CD4-positive, alpha-beta memory T cell (primary cell): ENCODE measurements at places on chromosomes 6 and 20. TPM values are rescaled to one million over a fixed set of nuclear protein-coding genes. Genes with fewer than 3 reads are reported as not detected.

DNA sequence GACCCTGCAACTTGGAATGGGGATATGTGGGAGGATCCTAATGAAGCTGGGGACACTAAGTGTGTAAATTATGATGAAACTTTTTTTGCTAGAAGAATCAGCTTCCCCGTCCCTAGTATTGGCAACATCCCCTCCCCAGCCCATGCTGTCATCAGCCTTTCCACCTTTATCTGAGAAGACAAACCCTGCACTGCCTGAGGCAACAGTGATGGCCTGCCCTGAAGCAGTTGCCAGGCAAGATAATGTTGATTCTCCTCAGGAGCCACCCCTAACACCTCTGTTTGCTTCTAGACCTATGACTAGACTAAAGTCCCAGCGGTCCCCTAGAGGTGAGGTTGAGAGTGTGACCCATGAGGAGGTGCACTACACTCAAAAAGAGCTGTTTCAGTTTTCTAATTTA, 27.1 kb downstream of the MICA start:
- peak; percentile 18 for DNase-seq

- DNase-seq = no peak
These were observed 240.9 kb upstream of the BTBD3 start for GRCh38 chr20:11676630-11677287.

ZBTB46 gene
- 0.87 TPM for total RNA-seq

ECT2L gene
- not detected for total RNA-seq

ANKRD66 gene
- not detected for total RNA-seq

PSORS1C2 gene
- total RNA-seq = not detected

- no peak for DNase-seq
These were observed 163.8 kb downstream of the MMUT start for GRCh38 chr6:49299279-49299678.

- DNase-seq = no peak
These were observed 100.8 kb upstream of the SLC35B3 start for GRCh38 chr6:8536122-8536521.

PTK7 gene
- 0.42 TPM for total RNA-seq

DNA sequence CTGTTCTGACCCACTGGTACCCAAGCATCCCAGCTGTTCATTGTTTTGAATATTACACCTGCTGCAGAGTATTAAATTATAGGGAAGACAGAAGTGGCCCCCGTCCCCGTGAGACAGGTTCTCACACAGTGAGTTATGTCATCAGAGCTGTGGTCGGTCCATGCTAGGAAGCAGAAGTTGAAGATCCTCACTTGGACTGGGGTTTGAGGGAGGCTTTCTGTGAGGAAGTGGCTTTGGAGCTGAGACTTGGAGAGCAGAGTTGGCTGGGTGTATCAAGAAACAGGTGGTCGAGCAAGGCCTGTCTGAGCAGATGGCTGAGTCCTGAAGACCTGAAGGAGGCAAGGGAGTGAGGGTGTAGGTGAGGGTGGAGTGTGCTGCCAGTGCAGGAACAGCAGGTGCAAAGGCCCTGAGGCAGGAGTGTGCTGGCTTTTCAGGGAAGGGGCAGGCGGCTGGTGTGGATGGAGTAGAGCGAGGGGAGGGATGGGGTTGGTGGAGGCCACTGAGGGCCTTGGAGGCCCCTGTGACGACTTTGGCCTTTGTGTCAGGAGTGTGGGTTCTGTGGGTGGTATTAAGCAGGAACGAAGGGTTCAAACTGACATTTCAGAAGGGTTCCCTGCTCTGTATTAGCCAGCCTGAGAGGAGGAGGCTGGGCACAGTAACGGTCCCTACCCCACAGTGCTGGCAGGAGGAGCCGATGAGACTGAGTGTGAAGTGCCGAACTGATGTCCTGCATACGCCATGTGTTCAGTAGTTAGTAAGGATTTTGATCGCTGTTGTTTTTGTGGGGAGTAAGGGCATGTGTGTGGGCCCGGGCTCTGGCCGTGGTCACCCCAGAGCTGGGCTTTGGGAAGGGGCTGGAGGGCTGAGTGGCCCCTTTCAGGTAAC, 11.8 kb downstream of the SRC start:
- DNase-seq = no peak

- no peak for DNase-seq
These were observed 4.4 kb downstream of the GZF1 start for GRCh38 chr20:23366384-23366783.

DNA sequence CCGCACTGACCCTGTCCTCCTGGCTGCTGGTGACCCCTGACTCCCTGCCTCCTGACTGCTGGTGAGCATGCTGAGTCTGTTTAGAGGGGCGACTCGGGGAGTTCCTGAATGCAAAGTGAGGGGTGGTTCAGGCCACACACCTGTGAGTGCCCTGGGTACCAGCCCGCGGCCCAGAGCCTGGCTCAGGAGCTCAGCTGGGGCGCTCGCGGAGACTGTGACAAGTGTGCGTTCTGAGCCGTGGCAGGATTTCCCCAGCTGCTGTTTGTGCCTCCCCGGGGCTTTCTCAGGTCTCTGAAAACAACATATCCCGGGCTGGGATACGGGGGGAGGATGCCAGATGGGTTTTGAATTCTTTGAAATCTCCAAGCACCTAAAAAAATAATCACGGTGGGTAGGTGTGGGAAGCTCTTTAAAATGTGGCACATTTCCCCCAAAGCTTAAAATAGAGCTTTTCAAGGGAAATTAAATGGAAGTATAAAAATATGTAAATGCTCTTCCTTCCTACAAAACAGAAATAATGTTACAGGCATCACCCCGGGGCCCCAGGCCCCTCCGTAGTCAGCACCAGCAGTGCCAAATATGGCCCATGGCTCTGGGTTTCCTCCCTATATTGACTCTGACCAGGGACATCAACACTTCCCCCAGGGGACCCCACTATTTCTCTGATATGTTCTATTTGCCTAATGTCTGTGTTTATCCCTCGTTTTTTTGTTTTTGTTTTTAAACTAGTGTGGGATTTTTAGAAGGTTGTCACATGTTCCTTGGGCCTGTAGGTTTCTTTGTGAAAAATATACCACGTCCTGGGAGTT, 49.9 kb upstream of the TAGAP start:
- DNase-seq = peak; percentile 64

HLA-DMB gene
- total RNA-seq = 8.1 TPM

DNA sequence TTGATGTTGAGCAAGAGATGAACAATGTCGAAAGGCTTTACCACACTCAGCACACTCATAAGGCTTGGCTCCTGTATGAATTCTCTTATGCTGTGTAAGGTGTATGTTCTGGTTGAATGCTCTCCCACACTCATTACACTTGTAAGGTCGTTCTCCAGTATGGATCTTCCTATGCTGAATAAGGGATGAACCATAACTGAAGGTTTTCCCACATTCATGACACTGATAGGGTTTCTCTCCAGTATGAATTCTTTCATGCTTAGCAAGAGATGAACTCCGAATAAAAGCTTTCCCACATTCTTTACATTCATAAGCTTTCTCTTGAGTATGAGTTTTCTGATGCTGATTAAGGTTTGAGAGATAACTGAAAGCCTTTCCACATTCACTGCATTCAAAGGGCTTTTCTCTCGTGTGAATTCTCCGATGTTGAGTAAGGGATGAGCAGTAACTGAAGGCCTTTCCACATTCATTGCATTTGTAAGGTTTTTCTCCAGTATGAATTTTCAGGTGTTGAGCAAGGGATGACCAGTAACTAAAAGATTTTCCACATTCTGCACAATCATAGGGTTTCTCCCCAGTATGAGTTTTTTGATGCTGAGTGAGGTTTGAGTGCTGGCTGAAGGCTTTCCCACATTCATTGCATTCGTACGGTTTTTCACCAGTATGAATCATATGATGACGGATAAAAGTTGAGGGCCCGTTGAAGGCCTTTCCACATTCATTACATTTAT, 21.1 kb downstream of the ZNF184 start:
- no peak for DNase-seq

SIRPB2 gene
- total RNA-seq = not detected

HLA-DPA1 gene
- total RNA-seq = 18.2 TPM

- no peak for DNase-seq
These were observed 18.3 kb upstream of the TRAM2 start for GRCh38 chr6:52595000-52595795.

BHLHE23 gene
- not detected for total RNA-seq

- DNase-seq = no peak
These were observed at the start of gene AFDN for GRCh38 chr6:167826896-167827582. Gene AFDN, plus strand, starts transcription at chr6:167826911. Its CDS starts 222 bp downstream, at chr6:167827133.

- DNase-seq = no peak
These were observed 538.4 kb downstream of the HACE1 start for GRCh38 chr6:104321301-104321700.

ZGPAT gene
- total RNA-seq = 55.3 TPM

- no peak for DNase-seq
These were observed 4.6 kb upstream of the SOX18 start for GRCh38 chr20:64053841-64054661.

ZSCAN31 gene
- 0.97 TPM for total RNA-seq

DNA sequence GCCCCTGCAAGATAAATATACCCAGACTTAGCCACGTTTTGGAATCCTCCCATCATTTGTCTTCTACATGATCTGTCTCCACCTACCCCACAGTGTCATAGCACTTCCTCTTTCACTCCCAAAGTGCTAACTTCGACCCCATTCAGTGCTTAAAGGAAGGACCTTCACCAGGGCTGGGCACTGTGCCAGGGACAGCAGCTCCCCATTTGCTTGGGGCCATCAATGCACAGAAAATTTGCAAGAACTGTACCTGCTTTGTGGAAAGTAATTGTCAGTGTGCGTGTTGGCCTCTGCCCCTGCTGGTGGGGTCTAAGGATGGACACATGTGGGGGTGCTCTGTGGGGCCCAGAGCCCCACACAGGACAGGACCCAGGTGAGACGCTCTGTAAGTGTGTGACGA, 5.2 kb upstream of the BPIFA2 start:
- DNase-seq = no peak

SPAG4 gene
- 0.47 TPM for total RNA-seq

- no peak for DNase-seq
These were observed 80.9 kb downstream of the WASF1 start for GRCh38 chr6:110098511-110099116.

DNA sequence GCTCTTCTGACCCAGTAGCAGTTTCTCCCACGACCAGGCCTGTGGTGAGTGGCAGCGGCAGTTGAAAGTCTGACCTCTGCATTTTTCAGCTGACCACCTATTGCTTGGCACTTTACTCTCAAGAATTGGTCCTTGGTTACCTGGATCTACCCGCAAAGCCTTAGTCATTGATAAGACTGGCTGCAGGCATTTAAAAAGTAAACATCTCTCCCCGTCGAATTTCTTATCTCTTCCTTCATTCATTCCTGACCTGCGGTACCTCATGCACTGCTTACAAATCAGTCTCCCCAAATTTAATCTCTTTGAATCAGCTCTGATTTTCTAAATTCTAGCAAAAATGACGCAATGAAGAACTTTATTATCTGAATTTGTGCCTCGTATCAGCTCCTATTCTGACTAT, 26.1 kb upstream of the IPCEF1 start:
- no peak for DNase-seq

OR2H1 gene
- total RNA-seq = not detected

DEFB127 gene
- total RNA-seq = not detected

MEP1A gene
- not detected for total RNA-seq

SPATS1 gene
- not detected for total RNA-seq

TOMM34 gene
- 8.5 TPM for total RNA-seq

MCHR2 gene
- total RNA-seq = not detected

DNA sequence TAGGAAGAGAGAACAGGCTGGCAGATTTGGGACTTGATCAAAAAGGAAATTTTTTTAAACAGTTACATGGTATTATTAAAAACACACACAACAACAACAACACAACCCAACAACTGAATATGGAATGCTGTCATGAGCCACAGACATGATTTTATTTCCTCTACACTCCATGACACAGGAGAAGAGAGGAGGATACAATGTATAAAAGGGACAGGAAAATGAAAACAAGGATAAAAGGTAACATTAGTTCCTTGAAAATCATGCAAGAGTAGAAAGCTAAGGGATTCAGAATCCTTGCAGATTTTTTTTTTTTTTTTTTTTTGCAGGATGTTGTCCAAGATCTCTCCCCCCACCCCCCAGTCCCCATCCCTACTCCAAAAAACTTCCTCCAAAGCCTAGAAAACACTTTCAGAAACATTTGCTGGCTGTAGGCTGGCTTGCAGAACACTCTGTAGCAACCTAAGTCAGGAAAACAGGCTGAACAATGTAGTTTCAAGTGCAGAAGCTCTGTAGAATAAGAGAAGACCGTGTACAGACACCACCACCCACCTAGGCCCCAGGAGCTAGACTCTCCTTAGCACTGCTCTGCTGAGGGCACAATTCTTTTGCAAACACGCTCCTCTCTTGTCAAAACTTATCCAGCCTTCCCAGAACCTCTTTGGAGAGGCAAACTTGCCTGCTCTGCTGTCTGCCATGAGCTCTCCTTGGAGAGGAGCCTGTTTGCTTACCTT, 845 bp downstream of the ZMYND8 start:
- peak; percentile 11 for DNase-seq

BLOC1S5 gene
- 23.0 TPM for total RNA-seq

DNA sequence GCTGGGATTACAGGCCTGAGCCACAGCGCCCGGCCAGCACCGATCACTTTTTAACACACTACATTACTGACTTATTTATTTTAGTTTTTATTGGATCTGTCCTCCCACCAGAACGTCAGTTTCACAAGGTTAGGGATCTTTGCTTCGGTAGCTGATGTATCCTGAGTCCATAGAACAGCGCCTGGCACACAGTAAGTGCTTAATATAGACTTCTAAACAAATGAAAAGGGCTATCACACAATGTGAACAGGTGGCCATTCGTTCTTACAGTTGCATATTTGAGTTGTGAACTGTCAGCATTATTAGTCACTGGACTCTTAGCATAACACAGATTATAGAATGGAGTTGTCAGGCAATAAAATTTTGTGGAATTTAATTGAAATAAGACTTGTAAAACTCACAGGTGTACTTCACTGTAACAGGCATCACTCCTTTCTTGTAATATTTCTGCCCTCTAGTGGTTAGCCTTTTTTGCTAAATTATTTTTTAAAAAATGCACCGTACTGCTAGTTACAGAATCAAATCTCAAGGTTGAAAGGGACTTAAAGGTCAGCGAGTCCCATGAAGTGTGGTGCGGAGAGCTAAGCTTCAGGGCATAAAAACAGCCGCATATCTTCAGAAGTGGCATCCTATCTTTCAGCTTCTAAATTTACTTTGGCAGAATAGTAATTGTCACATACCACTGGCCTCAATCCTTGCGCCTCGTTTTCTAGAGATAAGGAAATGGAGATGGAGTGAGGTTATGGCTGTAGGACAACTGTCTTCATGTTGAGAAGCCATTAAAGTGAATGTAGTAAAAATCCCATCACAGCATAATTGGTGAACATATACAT, 3.4 kb upstream of the TBC1D7 start:
- DNase-seq = peak; percentile 13

GRCh38 chr20:12894089-12894488, 114.7 kb upstream of the SPTLC3 start:
- DNase-seq = no peak
